Activated naive CD4-positive, alpha-beta T cell treated with anti-CD3 and anti-CD28 coated beads for 36 hours (primary cell): ENCODE measurements at places on chromosomes 6 and 20. TPM values are rescaled to one million over a fixed set of nuclear protein-coding genes. Genes with fewer than 3 reads are reported as not detected.

DNA sequence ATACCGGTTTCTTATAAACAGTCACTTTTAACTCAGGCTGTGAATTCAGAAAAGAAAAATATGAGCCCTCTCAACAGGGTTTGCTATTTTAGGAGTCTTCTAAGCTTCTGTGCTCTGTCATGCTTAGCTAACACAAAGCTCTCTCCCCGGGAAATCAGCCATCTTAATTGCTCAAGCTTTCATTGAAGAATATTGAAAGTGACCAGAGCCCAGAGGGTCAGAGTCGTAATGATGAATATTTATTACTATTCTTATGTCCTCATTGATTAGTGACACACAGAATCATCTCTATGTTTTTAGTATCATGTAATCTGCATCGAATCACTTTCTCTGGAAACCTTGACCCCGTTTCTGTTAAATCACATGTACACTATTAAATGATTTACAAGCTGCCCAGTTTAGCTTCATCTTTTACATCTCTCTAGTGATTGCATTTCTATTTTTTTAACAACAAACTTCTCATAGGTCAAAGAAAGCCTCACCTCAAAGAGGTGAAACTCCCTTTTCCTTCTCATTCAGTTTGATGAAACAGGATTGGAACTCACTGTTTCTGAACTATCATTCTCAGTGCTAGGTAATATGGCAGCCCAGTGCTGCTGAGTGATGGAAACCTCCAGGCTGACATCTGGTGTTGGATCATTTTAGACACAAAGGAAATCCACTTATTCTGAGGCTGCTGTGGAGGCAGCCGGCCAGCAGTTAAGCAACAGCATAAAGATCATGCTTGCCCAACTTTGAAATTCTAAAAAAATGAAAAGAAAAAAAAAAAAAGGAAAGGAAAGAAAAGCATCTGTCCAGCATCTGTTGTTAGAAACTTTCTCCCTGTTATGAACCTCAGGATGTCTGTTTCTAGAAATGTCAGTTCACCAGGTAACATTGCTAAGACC is 96.3 kb downstream of the RFPL4B start:
- no peak for DNase-seq
- peaks cover 3% of the 10 kb centered on the region for H3K27me3 ChIP-seq
- no peaks in the 10 kb centered on the region for H3K4me1 ChIP-seq
- no peak overlapping the region for H3K4me3 ChIP-seq
- H3K36me3 ChIP-seq = no peaks in the 10 kb centered on the region

DNA sequence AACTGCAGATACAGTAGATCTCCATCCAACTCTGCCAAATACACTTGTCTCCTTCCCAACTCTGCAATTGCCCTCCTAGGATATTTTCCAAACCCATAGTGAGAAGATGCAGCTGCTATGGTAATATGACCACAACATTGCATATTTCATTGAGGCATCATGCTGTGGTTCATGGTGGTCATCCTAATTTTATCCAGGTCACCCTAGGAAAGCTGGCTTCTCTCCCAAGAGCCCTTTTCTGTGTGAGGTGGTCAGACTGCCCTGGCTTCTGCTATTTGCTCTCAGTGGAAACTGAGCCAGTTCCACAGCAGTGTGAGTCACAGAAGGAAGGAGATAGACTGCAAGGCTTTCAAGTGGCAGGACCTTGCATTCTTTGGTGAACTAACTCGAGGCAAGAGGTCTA is 5.5 kb downstream of the OGFRL1 start:
- H3K4me3 ChIP-seq = no peak overlapping the region
- H3K4me1 ChIP-seq = peaks cover 13% of the 10 kb centered on the region
- no peak for DNase-seq
- H3K27me3 ChIP-seq = peaks cover 2% of the 10 kb centered on the region
- H3K36me3 ChIP-seq = peaks cover 10% of the 10 kb centered on the region

- H3K27me3 ChIP-seq = peaks cover 9% of the 10 kb centered on the region
- H3K36me3 ChIP-seq = no peaks in the 10 kb centered on the region
- H3K27ac ChIP-seq = no peak overlapping the region
- H3K4me3 ChIP-seq = no peak overlapping the region
- DNase-seq = no peak
Measured at GRCh38 chr6:140043762-140044378, 669.4 kb upstream of the CITED2 start.

DNA sequence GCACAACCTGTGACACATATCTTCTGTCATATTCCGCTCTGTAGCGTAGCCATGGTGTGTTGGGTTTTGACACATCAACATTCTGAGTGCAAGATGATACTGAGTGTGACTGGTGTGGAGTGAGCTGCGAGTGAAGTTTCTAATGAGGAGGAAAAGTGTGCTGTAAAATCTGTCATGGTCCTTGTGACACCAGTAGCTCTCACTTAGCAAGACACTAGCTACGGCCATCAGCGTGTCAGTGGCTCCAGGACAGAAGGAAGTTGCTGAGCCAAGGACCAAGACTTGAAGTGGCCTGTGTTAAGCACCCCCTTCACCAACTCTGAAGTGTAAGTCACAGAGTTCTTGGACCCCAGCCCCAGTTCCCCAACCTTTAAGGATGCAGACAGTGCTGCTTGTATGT is 72.1 kb downstream of the TSHZ2 start:
- DNase-seq = no peak
- H3K4me3 ChIP-seq = no peak overlapping the region
- peaks cover 38% of the 10 kb centered on the region for H3K36me3 ChIP-seq
- no peaks in the 10 kb centered on the region for H3K27me3 ChIP-seq

LY6G6C gene
- total RNA-seq = not detected
